SW480 (cell line): ENCODE measurements at places on chromosomes 2 and 18.

- DNase-seq: no peak
These were observed 16.0 kb upstream of the TSPYL6 start for GRCh38 chr2:54271843-54272627.

GRCh38 chr2:42757981-42758740 is 5.8 kb downstream of the OXER1 start:
- DNase-seq: no peak

DNA sequence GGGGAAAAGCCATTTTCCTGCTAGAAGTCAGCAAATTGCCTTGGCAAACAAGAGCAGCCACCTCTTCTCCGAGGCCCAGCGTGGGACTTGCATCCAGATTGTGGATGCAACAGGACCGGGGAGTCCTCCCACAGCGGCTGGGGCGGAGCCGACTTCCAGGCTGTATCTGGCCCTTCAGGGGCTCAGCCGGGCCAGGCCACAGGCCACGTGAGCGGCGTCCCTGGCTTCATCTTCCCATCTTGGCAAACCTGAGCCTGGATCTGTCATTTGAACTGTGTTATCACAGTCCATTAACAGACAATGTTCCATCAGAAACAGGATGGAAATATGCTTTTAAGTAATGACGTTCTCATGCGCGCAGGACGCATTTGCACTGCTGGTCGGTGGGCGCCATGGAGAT is 483.5 kb upstream of the SALL3 start:
- DNase-seq: no peak

DNA sequence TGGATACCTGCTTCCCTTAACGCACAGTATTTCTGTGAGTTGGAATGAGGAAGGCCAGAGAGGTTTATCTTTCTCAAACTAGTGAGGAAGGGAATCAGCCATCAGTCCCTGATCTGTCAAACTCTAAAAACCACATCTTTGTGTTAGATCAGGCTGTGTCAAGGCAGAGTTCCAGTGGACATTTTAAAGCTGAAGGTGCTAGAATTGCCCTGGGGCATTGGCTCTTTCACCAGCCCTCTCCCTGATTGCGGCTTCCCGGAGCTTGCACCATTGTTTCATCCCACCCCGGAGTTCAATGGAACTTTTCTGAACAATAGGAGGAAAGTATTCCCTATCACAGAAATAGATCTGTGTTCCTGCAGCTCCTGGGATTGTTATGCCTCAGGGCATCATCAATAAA is 110.2 kb downstream of the RNF144A start:
- no peak for DNase-seq

DNA sequence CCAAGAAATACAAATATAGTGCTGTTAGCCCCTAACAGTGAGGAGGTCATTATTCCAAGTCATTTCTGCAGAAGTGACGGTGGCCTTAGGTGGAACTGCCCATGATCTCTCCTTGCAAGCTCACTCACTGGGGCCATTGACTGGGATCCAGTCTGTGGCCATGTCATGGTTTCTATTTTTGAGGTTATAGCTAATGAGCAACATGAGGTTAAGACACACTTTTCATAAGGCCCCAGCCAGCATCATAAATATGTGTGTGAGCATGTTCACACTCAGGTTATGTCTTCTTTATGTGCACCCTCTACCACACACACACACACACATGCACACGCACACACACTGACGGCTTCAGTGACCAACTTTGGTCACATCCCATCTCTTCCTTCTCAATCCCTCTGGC is 484 bp downstream of the AFF3 start:
- DNase-seq: no peak

- no peak for DNase-seq
These were observed 28.4 kb downstream of the FBXO48 start for GRCh38 chr2:68438455-68439303.

DNA sequence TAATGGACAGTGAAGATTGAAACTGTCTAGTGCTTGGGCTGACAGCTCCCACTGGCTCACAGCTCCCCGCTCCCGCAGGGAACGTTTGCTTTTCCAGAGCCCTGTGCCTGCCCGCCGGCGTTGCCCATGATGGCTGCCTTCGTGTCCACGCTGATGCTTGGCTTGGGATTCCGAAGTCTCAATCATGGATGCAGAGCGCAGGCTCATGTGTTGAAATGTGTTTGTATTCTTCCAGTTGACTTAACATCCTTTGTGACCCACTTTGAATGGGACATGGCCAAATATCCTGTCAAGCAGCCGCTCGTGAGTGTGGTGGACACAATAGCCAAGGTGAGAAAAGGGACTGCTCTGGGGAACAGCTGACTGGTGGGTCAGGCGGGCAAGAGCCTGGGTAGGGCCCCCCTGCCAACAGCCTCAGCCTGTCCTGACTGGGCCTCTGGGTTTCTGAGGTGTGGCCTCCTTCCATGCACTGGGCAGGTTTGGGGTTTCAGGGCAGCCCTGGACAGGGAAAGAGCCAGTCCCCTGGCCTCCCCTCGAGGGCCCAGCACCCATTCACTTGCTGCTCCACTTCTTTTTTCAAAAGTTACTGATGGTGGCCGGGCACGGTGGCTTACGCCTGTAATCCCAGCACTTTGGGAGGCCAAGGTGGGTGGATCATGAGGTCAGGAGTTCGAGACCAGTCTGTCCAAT is 42.8 kb downstream of the ATP6V1C2 start:
- DNase-seq: no peak

GRCh38 chr2:189179570-189179950 is at the start of gene COL5A2:
COL5A2 (minus strand) TSS chr2:189179761; CDS start chr2:189179604, 157 bp downstream.
- DNase-seq: no peak

DNA sequence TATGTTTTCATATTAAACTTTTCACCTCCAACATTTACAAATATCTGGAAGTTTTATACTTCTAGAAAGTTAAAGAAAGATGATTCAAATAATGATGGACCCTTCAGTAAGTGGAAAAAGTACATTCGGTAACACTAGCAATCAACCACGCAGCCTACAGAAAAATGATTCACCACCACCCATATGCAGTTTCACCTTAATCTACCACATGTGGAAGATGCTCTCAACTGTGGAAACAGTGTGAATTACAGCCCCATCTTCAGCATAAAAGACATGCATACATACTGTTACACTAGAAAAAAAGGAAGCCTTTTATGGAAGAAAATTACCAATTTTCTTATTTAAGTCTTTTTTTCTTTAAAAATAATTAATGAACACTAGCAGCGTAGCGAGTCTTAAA is 1.1 kb downstream of the SLC38A11 start:
- no peak for DNase-seq

- no peak for DNase-seq
These were observed 63.7 kb upstream of the CYRIA start for GRCh38 chr2:16729335-16729734.

DNA sequence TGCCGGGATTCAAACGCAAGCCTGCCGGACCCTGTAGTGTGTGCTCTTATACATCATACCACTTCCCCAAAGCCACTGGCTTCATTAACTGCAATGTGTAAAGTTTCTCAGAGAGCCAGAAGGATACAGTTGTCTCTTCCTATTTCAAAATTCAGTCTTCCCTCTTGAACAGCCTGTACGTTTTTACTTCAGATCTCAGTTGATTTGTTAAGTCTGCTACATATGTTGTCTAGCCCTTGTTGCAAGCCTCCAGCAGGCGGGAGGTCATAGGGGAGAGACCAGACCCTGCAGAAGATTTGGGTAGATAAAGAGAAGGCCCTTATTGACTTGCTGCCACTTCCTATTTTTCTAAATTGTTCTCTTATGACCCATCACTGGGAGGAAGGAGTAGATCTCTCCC is 56.2 kb downstream of the ARHGEF33 start:
- no peak for DNase-seq

- DNase-seq: no peak
These were observed 134.2 kb downstream of the DSC3 start for GRCh38 chr18:30908381-30908780.

DNA sequence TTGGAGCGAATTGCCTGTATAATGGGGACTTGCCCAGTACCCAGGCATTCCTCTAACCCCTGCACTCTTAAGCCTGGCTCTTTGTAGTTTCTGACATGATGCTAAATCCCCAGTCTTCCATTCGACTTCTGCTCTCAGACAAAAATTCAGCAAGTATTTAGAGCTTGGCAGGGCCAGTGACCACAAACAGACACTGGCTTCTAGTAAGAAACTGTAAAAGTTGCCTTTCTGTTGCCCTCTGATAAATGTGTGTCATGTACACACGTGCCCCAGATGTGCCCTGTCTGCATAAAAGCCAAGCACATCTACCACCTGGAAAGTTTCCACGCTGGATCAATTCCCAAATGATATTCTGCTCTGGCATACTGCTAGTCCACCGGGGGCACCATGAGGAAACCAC is 18.0 kb downstream of the PAX3 start:
- no peak for DNase-seq

- DNase-seq: no peak
These were observed 32.2 kb downstream of the LINC00305 start for GRCh38 chr18:64116571-64117175.

- DNase-seq: peak; percentile 6
These were observed 2.5 kb upstream of the SMIM21 start for GRCh38 chr18:75429975-75430374.

DNA sequence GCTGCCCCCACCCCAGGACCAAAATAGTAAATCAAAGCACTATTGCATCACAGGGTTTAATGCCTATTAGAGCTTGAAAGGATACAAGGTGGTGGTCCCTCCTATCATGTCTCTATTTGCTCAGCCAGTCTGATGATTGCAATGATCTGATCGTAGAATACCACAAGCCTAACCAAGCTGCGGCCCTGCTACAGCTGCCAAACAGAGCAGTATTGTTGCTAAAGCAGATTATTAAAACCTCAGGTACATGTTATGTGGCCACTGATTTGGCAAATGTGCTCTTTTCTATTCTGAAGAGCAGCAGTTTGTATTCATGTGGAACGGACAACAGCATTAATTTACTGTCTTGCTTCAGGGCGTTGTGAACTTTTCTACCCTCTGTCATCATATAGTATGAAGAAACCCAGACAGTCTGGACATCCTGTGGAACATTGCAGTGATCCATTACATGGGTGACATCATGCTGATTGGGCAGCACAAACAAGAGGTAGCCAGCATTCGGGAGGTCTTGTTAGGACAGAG is 8.4 kb upstream of the VAPA start:
- DNase-seq: no peak

DNA sequence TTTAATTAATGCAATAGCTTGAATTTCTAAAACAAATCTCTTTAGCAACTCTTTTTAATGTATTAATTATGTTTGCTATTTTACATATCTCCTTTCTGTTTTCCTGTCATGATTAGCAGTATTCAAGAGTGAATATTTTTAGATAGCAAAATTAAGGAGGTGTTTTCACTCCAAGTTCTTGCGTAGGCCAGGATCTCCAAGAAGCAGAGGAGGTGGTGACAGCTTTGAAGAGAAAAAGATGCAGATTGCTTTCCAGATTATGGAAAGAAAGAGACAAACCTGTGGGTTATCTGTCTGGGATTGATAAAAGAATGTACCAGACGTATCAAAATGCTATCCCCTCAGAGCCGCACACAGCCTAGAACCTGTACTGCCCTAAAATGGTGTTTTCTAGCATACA is 163.5 kb upstream of the FAM98A start:
- no peak for DNase-seq

DNA sequence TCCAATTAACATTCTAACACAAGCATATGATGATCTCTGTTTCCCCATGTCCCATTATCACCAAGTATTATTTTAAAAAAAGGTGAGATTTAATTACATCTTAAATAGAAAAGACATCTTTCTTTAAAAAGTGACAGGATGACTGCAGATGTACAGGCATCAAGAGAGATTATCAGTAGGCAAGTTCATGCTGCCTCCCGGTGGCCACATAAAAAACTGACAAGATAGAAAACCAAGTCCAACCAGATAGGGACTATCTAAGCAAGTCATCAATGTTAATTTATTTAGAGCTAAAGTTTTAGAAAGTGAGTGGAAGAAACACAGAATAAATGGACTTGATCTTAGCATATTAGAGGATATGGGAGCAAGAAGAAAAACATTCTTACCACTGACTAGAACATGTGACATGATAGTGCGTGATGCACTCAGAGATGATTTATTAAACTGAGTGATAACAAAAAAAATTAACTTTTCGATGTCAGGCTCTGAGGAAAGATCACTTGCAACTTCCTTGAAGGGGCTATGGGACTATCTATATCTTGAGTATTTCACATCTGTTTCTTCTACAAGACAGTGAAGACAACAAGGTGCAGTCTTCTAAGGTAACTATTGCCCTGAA is 5.4 kb upstream of the TDRD15 start:
- peak; percentile 69 for DNase-seq

DNA sequence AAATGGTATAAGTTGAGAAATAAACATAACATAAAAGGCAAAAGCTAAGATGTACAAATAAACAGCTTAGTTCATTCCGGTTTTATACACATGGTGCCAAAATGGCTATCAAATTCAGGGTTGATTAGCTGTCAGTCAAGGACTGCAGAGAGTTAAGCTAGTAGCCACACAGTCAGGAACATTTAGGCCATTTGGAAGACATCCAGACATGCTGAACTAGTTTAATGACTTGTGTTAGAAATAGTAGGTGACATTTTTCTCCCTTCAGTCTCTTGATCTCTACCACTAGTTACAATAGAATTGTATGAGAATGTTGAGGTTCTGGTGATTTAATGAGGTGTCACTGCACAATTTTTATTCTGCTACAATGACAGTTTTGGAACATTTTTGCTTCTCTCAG is 394.4 kb upstream of the SPHKAP start:
- no peak for DNase-seq

- no peak for DNase-seq
These were observed 141.1 kb downstream of the ATP9B start for GRCh38 chr18:79210002-79210910.

DNA sequence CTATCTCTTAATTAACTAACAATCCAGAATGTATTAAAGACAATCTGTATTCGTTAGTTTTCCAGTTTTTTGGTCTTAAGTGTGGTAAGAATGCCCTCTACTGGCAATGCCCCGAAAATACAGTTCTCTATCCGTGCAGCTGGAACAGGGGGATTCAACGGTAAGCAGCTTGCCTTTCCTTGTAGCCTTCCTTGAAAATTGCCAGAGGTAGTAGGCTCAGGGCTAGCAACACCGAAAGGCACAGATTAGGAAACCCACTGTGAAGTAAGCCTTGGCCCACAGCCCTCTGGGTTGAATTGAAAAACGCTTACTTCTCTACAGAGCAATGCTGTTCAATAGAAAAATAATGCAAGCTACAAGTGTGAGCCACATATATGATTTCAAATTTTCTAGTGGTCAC is 17.1 kb upstream of the VPS4B start:
- peak; percentile 50 for DNase-seq

GRCh38 chr18:13494871-13495445 is 231.4 kb downstream of the FAM210A start:
- no peak for DNase-seq

DNA sequence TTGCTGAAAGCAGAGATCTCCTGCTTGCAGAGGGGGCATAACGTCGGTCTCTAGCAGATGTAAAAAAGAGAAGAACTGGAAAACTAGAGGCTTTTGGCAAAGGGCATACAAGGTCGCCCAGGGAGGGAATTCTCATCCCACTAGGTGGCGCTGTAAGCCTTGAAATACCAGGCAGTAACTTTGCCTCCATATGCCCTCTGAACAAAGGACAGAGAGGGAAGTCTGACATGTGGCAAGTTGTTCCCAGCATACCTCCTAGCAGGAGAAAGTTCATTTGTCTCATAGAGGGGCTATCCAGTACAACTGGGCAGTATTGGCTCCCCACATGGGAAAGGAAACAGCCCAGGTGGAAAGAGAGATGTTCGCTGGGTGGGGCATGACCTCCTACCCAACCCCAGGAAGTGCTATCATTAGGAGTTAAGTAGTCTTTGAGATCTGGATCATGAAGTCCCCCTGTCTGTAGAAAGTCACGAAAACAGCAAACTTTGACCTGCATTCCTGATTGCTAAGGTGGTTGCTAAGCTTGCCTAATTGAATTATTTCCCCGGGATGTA is 39.9 kb downstream of the STK17B start:
- no peak for DNase-seq
